ENCODE measurements at places on chromosomes 11 and 22. TPM values are rescaled to one million over a fixed set of nuclear protein-coding genes. Genes with fewer than 3 reads are reported as not detected.

DNA sequence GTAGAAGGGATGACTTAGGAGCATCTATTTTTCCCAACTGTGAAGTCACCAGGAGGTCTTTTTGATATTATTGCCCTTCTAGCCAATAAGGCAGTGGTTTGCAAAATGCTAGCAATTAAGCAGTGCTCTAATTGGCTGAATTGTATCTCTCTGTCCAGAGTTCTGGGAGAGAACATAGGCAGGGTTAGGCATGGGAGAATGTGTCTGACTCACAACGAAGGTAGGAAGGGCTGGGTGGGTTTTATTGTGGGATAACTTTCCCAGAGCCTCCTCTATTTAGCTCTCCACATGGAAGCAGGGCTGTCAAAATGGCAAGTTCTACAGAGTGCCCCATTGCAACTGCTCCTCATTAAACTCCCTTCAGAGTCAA lies 415.9 kb upstream of the CADM1 start:
- no peaks in the 10 kb centered on the region for H3K36me3 ChIP-seq
- no peak overlapping the region for H3K27ac ChIP-seq
- no peaks in the 10 kb centered on the region for H3K4me1 ChIP-seq
- no peaks in the 10 kb centered on the region for H3K27me3 ChIP-seq
- no peak overlapping the region for H3K4me3 ChIP-seq
- DNase-seq = no peak

- no peaks in the 10 kb centered on the region for H3K36me3 ChIP-seq
- no peak overlapping the region for H3K4me3 ChIP-seq
- no peak for DNase-seq
- no peaks in the 10 kb centered on the region for H3K27me3 ChIP-seq
- H3K27ac ChIP-seq = no peak overlapping the region
These were observed 49.6 kb upstream of the ALKBH3 start for GRCh38 chr11:43830928-43831440.

DNA sequence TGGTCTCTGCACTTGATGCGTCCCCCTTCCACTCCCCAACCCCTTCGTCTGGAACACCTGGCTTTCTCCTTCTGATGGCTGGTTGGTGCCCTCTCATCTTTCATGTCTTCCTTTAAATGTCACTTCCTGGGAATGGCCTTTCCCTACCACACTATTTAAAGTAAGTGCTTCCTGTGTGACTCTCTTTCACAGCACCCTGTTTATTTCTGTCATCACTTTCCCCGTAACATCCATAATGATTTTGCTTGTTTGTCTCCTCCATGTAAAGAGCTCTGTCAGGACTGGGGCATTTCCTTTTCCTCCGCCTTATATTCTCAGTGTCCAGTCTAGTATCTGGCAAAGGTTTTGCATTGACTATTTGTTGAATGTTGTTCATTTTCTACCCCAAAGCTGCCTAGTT lies 143.0 kb downstream of the DBX1 start:
- no peak for DNase-seq
- H3K4me1 ChIP-seq = no peaks in the 10 kb centered on the region

DNA sequence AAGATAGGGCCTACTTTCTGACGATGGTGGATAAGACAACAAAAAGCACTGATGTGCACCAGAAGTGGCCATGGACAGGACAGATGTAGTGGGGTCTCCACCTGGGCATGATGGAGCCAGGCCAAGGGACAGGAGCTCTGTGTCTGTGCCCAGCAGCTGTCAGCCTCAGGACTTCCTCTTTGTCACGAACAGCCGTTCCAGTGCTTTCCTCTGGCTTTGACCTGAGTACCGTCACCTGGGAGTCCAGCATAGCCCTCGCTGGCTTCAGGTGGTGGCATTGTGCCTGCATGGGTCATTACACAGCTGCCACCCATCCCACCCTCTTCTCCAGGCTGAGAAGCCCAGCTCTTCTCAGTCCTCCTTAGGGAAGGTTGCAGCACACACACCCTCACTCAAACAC lies 137.8 kb downstream of the GRIK4 start:
- H3K27me3 ChIP-seq = no peaks in the 10 kb centered on the region
- no peak overlapping the region for H3K27ac ChIP-seq
- DNase-seq = no peak
- no peak overlapping the region for H3K4me3 ChIP-seq
- H3K36me3 ChIP-seq = no peaks in the 10 kb centered on the region

DNA sequence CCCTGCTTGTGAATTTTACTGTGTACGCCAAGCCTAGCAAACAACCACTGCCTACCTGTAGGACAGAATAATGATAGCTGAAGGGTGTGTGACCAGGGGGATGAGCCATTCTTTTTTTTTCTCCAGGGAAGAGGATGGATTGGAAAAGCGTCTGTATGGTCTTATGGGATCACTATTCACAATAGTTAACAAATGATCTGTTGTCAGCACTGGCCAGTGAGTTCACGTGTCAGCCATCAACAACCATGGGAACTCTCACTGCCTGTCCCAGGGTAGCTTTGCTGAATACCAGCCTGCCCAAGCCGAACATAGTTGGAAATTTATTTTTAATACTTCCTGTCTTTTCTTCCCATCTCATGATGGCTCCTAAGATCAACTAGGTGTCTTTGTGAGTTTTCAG lies 170.2 kb downstream of the ST3GAL4 start:
- H3K27ac ChIP-seq = no peak overlapping the region
- H3K4me1 ChIP-seq = no peaks in the 10 kb centered on the region
- H3K36me3 ChIP-seq = no peaks in the 10 kb centered on the region
- H3K27me3 ChIP-seq = no peaks in the 10 kb centered on the region

- H3K4me1 ChIP-seq = no peaks in the 10 kb centered on the region
- no peak for DNase-seq
- H3K36me3 ChIP-seq = no peaks in the 10 kb centered on the region
- H3K27me3 ChIP-seq = no peaks in the 10 kb centered on the region
- no peak overlapping the region for H3K4me3 ChIP-seq
- no peak overlapping the region for H3K27ac ChIP-seq
These were observed 20.2 kb downstream of the MS4A6E start for GRCh38 chr11:60347084-60347797.

DNA sequence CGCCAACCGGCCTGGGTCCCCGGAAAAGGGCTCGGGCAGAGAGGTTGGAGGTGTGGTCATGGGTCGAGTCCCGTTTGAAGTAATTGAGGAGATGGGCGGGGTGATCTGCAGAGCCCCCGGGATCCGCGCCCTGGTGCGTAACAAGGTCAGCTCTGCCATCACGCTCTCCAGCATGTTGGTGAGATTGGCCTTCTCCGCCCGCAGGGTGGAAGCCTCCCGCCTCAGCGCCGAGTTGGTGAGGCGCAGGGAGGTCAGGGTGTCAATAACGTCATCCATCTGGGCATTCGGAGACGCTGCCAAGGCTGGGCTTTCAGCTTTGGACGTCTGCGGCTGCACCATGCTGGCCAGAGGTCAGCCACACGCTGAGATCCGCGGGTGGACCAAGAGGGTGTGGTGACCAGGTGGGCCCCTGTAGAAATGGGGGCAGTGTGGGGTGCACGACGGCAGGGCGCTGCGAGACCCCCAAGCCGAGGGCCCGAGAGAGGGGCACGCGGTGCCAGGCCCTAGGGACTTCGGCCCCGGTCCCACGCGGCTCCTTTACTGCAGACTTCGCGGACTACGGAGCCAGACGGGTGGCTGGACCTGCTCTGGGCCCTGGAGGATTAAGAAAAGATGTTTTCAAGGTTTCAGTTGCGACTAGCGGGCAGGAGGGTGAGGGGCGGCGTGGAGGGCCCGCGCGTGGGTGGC lies 672 bp downstream of the RTL6 start:
- H3K4me3 ChIP-seq = peak overlapping the region; percentile 95
- H3K36me3 ChIP-seq = no peaks in the 10 kb centered on the region
- DNase-seq = no peak
- H3K27ac ChIP-seq = peak overlapping the region; percentile 75
- H3K27me3 ChIP-seq = no peaks in the 10 kb centered on the region

DNA sequence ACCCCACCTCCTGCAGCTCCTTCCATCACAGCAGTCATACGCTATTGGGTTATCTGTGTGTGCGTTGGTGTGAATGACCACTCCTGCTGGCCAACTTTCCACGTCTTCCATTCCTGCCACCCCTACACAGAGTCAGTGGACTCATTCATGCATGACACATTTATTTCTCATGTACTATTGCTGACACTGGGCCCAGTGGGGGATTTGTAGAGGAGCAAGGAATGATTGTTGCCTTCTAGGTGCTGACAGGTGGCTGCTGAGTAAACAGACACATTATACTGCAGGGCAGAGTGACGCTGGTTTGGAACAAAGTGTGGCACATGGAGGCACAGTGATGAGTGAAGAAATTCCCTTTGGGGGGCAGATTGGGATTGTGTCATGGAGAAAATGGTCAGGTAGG lies 113.9 kb downstream of the CCDC81 start:
- H3K27ac ChIP-seq = no peak overlapping the region
- H3K27me3 ChIP-seq = no peaks in the 10 kb centered on the region
- DNase-seq = no peak
- H3K36me3 ChIP-seq = no peaks in the 10 kb centered on the region
- no peaks in the 10 kb centered on the region for H3K4me1 ChIP-seq
- no peak overlapping the region for H3K4me3 ChIP-seq

- no peaks in the 10 kb centered on the region for H3K27me3 ChIP-seq
- H3K36me3 ChIP-seq = no peaks in the 10 kb centered on the region
- no peaks in the 10 kb centered on the region for H3K4me1 ChIP-seq
- DNase-seq = no peak
These were observed 630 bp downstream of the PIK3IP1 start for GRCh38 chr22:31291481-31292235.

- H3K27me3 ChIP-seq = no peaks in the 10 kb centered on the region
- no peaks in the 10 kb centered on the region for H3K36me3 ChIP-seq
- no peaks in the 10 kb centered on the region for H3K4me1 ChIP-seq
- H3K4me3 ChIP-seq = peak overlapping the region; percentile 89
These were observed 1.0 kb downstream of the CUL5 start for GRCh38 chr11:108009497-108010370.

- no peaks in the 10 kb centered on the region for H3K36me3 ChIP-seq
- no peaks in the 10 kb centered on the region for H3K27me3 ChIP-seq
- H3K4me3 ChIP-seq = no peak overlapping the region
- H3K27ac ChIP-seq = no peak overlapping the region
- no peaks in the 10 kb centered on the region for H3K4me1 ChIP-seq
- no peak for DNase-seq
These were observed 59.2 kb upstream of the CYP2D6 start for GRCh38 chr22:42189761-42190160.

GRCh38 chr11:61730240-61730994 lies 22.0 kb upstream of the MYRF start:
- H3K27me3 ChIP-seq = no peaks in the 10 kb centered on the region
- no peak for DNase-seq
- H3K4me3 ChIP-seq = no peak overlapping the region
- no peaks in the 10 kb centered on the region for H3K4me1 ChIP-seq
- no peaks in the 10 kb centered on the region for H3K36me3 ChIP-seq
- no peak overlapping the region for H3K27ac ChIP-seq

- H3K36me3 ChIP-seq = no peaks in the 10 kb centered on the region
- no peak overlapping the region for H3K4me3 ChIP-seq
- no peaks in the 10 kb centered on the region for H3K27me3 ChIP-seq
- H3K27ac ChIP-seq = no peak overlapping the region
- no peak for DNase-seq
These were observed 3.6 kb upstream of the C11orf86 start for GRCh38 chr11:66971488-66971887.

KCNA4 gene
- 0.51 TPM for total RNA-seq

C11orf16 gene
- total RNA-seq = not detected

GP1BB gene
- total RNA-seq = 60.3 TPM

IGHMBP2 gene
- total RNA-seq = 34.0 TPM

CCDC116 gene
- 0.27 TPM for total RNA-seq

ENTHD1 gene
- 5.1 TPM for total RNA-seq

SCGB1A1 gene
- total RNA-seq = 203 TPM

OR52A1 gene
- not detected for total RNA-seq

SCT gene
- not detected for total RNA-seq

SAAL1 gene
- 11.2 TPM for total RNA-seq

OR51B4 gene
- not detected for total RNA-seq

PCF11 gene
- 64.1 TPM for total RNA-seq

Data from prostate gland (tissue), 2 donors.